Iris pigment epithelial cell (primary cell): ENCODE measurements at places on chromosomes 5 and 9.

DNA sequence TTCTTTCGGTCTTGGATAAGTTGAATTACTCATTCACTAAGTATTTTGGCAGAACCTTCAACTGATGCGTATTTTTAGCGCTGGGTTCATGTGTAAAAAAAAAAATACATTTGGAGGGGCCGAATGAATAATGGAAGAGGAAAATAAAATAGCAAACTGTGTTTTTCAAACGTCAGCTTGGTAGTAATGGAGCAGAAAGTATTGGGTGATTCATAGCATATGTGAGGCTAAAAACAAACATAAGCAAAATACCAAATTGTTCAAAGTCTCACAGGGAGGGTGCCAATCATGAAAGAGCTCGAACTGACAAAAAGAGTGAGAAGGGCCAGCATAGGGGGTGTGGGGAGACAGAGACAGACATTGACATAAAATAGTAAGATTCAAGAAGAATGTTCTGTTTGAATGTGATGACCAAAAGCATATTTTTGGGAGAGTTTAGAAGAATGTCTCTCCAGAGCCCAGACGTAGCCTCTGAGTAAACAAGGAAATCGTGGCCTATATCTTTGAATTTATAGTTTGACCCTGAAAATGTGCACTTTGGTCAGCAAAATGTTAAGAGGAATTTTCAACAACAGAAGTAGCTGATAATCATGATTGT is 174.9 kb upstream of the HMHB1 start:
- peak; percentile 65 for DNase-seq

DNA sequence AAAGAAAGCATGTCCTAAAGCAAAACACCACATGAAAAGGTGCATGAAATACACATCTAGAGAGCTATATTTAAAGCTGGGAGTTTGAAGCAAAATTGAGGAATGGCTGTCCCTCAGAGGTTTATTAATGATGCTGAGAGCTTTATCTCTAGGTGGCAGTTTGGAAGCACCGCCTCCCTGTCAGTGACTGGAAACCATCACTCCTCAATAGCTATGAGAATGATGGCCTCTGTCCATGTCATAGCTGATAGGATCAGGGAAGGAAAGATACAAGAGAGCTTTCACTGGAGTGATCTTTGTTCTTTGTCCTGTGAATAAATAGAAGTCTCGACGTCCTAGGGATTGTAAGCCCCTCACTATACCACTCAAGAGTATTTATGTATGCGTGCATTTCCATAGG is 110.5 kb downstream of the NUDT12 start:
- DNase-seq, result no peak

DNA sequence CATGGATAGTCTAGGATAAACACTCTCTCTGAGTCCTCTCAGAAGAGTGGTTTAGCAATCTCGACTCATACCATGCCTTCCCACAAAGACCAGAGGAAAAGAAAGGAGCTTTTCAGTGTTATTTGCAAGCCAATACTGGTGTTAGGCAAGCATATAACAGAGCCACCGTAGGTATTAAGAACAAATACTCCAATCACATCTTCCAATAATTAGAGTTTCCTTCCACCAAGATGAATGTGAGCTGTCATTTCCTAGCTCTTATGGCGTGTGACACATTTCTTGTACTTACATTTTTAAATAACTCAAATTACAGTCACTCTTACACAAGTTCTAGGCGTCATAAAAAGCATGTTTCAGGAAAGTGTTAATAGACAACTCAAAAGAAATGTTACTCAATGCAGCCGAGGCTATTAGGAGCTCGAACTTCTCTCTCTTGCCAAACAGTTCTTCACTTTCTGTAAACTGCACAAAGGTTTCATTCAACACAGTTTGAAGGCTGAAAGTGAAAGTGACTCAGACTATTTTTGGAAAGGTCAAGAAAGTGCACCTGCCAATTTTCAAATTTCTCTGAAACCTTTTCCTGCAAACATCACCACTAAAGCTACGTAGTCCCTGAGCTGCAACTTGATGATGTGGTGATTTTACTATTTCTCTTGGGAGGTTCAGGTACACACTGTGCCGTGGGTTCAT is 153.8 kb downstream of the AUH start:
- DNase-seq, result peak; percentile 93

- no peak for DNase-seq
These were observed 436.7 kb downstream of the CYLC2 start for GRCh38 chr9:103431809-103432208.

DNA sequence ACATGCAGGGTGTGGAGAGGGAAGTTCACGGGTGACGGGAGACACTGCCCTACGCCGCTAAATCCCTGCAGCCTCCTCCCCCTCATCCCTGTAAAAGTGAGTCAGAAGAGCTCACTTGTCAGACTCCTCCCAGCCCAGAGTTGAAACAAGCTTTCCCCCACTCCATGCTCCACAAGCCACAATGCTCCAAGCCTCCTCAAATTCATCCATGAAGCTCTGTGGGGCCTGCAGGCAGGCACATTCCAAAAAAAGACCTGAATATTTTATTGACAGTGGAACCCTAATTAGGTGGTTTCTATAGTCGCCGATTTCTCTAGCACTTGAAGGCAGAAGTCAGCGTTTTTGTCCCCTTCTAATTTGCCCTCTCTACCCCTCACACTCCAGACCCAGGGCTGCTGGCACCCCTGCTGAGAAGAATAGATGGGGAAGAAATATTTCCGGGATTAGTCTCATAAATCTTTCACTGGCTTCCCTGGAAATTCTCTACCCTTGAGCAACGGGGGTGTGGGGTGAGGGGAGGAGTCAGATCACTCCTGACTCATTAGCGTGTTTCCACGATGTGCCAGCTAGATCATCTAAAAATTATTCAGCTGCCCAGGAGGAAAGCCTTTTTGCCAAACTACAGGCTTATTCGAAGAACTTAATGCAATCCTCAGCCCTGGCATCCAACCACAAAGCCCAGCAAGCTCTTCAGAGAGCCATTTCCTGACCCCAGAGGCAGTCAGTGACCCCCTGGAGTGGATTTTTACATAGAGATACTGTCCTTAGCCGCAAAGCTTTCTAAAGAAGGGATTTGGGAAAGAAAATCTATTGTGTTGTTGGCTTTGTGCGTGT is 97.1 kb downstream of the ENC1 start:
- DNase-seq, result peak; percentile 86

DNA sequence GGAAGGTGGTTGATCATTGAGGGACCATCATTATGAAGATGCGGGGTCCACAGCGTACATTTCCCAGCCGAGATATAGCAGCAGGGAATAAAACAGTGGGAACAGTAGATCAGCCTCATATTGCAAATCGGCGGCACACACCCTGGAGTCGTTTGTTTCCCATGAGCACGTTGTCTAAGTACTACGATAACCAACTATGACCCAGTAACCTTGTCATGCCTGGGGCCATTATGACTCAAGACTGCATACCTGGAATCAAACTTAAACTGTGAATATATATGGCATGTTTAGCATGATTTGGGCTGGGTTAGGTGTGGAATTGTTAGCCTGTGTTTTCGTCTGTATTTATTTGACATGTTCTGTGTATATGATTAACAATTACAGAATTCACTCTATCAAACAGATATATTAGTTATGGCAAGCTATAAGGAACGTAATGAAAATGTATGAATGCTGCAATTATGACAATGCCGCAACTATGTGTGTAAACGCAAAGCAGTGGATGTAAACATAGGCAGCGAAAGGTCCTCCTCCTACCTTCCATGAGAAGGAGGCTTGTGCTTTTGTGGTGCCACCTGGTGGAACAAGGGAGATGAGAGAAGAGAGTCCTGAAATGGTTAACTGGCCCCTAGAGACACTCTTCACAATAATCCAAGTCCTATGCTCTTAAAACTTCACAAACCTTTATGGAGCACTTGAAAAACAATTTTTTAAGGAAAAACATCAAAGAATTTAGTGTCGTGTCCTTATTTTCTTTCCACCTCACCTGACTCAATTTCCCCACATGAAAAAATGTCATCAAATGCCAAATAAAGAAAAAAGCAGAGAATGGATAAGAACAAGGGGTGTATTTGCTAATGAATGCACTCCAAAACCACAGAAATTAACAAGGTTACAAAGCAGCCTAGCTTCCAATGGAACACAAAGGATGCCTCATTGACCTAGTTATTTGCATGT is 47.1 kb downstream of the SEMA5A start:
- peak; percentile 28 for DNase-seq

DNA sequence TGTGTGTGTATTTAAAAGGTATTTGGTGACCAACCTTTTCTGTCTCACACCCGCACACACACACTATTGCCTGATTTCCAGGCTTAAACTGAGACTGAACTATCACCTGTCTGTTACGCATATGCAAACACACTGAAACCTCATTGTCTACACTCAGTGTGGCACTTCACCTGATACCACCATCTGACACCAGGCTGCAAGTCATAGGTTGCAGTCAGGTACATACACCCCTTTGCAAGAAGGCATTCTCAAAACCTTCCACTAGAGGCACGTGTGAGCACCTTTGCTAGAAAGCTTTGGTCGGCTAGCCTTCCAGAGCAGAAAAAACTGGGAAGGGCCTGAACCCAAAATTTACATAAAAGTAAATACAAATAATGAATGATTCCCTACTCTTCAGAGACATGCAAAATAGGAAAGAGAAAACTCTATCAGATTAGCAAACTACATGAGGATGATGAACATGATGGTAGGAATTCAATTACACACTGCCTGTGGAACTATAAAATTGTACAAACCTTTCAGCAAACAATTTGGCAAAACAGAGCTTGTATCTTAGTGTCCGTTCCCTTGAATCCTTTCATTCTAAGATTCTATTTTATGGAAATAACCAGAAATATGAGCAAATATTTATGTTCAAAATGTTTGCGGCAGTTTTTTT is 5.9 kb upstream of the FOXD1 start:
- DNase-seq, result peak; percentile 55

GRCh38 chr9:6200761-6201160 is 14.8 kb upstream of the IL33 start:
- DNase-seq, result no peak

GRCh38 chr5:127832067-127832466 is 128.9 kb downstream of the CCDC192 start:
- no peak for DNase-seq

- no peak for DNase-seq
These were observed 239.7 kb downstream of the HSPA4 start for GRCh38 chr5:133291524-133291923.

DNA sequence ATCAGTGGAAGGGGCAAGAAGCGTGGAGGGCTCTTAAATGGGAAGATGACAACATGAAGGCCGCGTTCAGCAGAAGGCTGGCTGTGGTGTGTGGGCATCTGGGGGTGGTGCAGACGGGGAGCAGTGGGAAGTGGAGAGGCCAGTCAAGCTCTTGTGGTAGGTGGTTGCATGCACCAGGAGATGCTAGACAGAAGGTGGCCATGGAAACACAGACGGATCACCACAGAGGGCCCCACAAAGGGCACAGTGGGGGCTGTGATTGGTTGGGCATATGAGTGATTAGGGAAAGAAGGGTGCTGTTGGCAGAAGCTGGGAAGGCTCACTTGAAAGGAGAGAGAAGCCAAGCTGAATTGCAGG is 14.7 kb downstream of the MTMR12 start:
- DNase-seq, result no peak

DNA sequence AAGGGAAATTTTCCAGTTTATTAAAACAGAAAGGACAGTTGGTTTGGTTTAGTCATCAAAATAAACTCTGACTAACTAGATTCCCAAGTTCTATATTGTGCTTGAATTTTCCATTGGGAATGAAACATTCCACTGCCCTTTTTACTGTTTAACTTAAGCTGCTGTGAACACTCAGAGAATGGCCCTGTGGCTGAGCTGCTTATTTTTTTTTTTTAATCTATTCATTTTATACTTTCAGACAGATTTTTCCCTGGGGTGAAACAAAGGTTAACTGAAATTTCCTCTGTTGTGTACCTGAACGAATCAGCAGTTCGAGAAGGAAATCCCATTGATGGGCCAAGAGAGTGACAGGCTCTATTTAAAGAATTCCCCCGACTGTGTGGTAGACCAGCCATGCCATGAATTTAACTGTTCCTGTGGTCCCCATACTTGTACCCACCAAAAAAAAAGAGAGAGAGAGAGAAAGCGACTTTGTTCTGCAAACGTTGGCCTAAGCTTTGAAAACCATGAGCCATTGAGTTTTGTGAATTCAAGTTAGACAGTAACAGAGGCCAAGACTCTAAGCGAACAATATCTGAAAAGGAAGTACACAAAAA is 138.7 kb upstream of the GRHPR start:
- peak; percentile 37 for DNase-seq

DNA sequence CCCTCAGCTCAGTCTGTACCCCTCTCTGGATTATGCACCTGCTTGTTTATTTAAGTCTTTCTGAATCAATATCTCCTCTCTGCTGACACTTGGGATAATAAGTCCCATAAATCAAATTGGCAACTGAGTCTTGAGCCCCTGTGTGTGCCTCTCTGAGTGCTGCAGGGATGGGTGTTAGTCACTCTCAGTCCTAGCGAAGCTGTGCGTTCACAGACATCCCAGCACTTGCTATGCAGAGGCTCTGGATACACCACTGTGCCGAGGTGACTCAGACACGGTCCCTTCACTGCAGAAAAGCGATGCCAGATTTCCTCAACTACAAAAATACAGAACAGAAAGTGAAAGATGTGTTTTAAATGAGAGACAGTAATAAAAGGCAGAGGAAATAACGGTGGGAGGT is 4.1 kb upstream of the KCNMB1 start:
- no peak for DNase-seq

DNA sequence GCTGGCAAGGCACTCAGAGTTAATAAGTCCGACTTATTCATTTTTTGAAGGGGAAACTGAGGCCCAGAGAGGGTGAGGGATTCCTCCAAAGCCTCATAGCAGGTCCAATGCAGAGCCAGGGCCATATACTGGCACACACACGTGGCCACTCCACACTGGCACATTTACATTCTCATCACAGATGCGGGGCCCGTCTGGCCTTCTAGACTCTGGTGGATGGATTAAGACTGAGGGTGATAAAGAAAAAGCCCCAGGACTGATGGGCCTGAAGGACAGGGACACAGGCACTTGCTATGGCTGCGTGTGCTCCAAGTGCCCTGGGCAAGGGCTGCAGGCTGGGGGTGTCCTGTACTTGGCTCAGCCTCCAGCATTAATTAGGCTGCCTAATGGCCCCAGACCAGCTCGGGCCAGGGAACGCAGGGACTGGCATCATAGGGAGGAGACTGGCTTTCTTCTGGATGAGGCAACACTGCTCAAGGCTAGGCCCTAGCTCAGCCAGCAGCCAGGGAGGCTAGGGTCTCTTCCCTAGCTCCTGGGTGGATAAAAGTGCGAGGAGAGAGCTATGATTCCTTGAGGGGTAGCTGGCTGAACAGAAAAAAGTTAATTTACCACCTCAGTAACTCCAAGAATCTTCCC is 28.5 kb upstream of the CSF1R start:
- no peak for DNase-seq

- DNase-seq, result no peak
These were observed 209.6 kb upstream of the IRX1 start for GRCh38 chr5:3385991-3386519.

DNA sequence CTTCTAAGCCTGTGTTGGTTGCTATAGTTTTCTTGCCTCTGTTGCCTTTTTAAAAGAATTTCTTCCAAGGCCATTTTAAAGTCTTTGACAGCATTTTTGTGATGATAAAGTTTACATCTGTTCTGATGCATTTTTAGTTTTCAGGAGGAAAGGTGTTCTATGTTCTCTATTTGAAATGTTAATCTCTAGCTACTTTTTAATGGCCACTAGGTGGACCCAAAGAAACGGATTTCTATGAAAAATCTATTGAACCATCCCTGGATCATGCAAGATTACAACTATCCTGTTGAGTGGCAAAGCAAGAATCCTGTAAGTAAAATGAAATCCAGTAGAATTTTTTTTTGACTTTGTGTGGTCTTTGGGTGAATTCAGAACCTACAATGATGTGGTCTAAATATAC is 60.2 kb downstream of the MELK start:
- peak; percentile 45 for DNase-seq

- no peak for DNase-seq
These were observed 62.1 kb downstream of the SVEP1 start for GRCh38 chr9:110517483-110517882.

GRCh38 chr5:1772634-1773033 is 27.0 kb downstream of the MRPL36 start:
- DNase-seq, result peak; percentile 64
